Endodermal cell (in vitro differentiated cells): ENCODE measurements at places on chromosomes 7 and 10. TPM values are rescaled to one million over a fixed set of nuclear protein-coding genes. Genes with fewer than 3 reads are reported as not detected.

The HTR7 gene
- total RNA-seq: 1.9 to 7.6 TPM (median 7.3 TPM) in 3 replicates

The AVPI1 gene
- total RNA-seq: 3.9 and 4.2 TPM in 2 replicates

The PNLIPRP1 gene
- not detected in 3 replicates for total RNA-seq

The LRIT1 gene
- 0.11 TPM in 1 of 2 replicates, not detected in the other for total RNA-seq

The C10orf53 gene
- total RNA-seq: not detected in 3 replicates

The ASAH2B gene
- 7.0 and 7.4 TPM in 2 replicates for total RNA-seq

The TMEM176B gene
- 0.35 TPM in 1 of 3 replicates, not detected in the others for total RNA-seq

The EIF5AL1 gene
- total RNA-seq: 0.22 and 0.23 TPM in 2 replicates

The PKD2L1 gene
- not detected in 2 replicates for total RNA-seq

The ABCB4 gene
- 0.42 to 0.60 TPM (median 0.50 TPM) in 3 replicates for total RNA-seq

The HNRNPH3 gene
- total RNA-seq: 222 and 228 TPM in 2 replicates

The PCGF5 gene
- total RNA-seq: 6.8 and 8.1 TPM in 2 replicates
